Psoas muscle (tissue), 8 donors: ENCODE measurements at places on chromosomes 12 and 14. TPM values are rescaled to one million over a fixed set of nuclear protein-coding genes. Genes with fewer than 3 reads are reported as not detected.

The TMEM30B gene
- 0.33 TPM for polyA plus RNA-seq

The PLEKHG7 gene
- not detected for polyA plus RNA-seq

The CD9 gene
- polyA plus RNA-seq: 90.9 TPM

The CPM gene
- polyA plus RNA-seq: 3.0 TPM

The SNX6 gene
- polyA plus RNA-seq: 30.7 TPM

The OR6C6 gene
- not detected for polyA plus RNA-seq

The SMOC1 gene
- polyA plus RNA-seq: 3.2 TPM

The DNAH10 gene
- polyA plus RNA-seq: 0.10 TPM

The DIO2 gene
- 1.3 TPM for polyA plus RNA-seq

The WASHC4 gene
- 9.0 TPM for polyA plus RNA-seq

The SCNN1A gene
- polyA plus RNA-seq: 0.03 TPM

The FAR2 gene
- polyA plus RNA-seq: 1.6 TPM

The IAPP gene
- polyA plus RNA-seq: not detected

The FAM90A1 gene
- polyA plus RNA-seq: not detected

The PDZRN4 gene
- polyA plus RNA-seq: 0.39 TPM

The FGF6 gene
- not detected for polyA plus RNA-seq

The FAIM2 gene
- polyA plus RNA-seq: not detected

The KCNA1 gene
- 0.01 TPM for polyA plus RNA-seq

The CD163L1 gene
- polyA plus RNA-seq: 0.23 TPM

The SLC25A21 gene
- 0.21 TPM for polyA plus RNA-seq

The RNF212B gene
- polyA plus RNA-seq: not detected

The SLC38A4 gene
- 25.6 TPM for polyA plus RNA-seq

The OTX2 gene
- not detected for polyA plus RNA-seq

The SERPINA10 gene
- not detected for polyA plus RNA-seq

The TAC3 gene
- polyA plus RNA-seq: not detected

The SCN8A gene
- 0.03 TPM for polyA plus RNA-seq

The ART4 gene
- polyA plus RNA-seq: 0.14 TPM

The A2M gene
- polyA plus RNA-seq: 46.4 TPM

The ZNF605 gene
- 1.6 TPM for polyA plus RNA-seq

The PTPRB gene
- 7.2 TPM for polyA plus RNA-seq

The SPATS2 gene
- polyA plus RNA-seq: 10.1 TPM

The ASPG gene
- 0.06 TPM for polyA plus RNA-seq

The FOXG1 gene
- polyA plus RNA-seq: not detected

The KLRF1 gene
- 0.09 TPM for polyA plus RNA-seq

The AKAP6 gene
- 14.3 TPM for polyA plus RNA-seq

The A2ML1 gene
- polyA plus RNA-seq: 0.11 TPM

The VRTN gene
- polyA plus RNA-seq: not detected

The NRL gene
- polyA plus RNA-seq: 5.1 TPM
